ENCODE measurements at places on chromosomes 4 and X. TPM values are rescaled to one million over a fixed set of nuclear protein-coding genes. Genes with fewer than 3 reads are reported as not detected.

- H3K4me1 ChIP-seq: peaks cover 50% of the 10 kb centered on the region
- peaks cover 11% of the 10 kb centered on the region for H3K36me3 ChIP-seq
- H3K27me3 ChIP-seq: no peaks in the 10 kb centered on the region
- DNase-seq: no peak
Observed at GRCh38 chrX:13937370-13938050, 92.2 kb downstream of the GEMIN8 start.

DNA sequence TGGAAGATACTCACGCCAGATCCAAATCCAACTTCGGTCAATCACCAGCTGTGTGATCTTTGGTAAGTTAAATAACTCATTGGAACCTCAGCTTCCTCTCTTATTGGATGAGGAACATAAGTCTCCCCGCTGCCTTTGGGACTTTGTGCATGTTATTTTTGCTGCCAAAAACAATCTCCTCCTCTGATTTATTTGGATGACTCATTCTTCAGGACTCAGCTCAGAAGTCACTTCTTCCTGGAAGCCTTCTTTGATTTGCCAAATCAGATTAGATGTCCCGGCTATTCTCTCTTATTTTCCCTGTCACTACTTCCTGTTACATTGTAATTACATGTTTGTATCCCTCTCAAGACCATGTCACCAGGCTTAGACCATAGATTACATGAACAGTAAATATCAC lies 138.0 kb upstream of the BOD1L1 start:
- H3K4me3 ChIP-seq: no peak overlapping the region
- peaks cover 2% of the 10 kb centered on the region for H3K27me3 ChIP-seq
- H3K36me3 ChIP-seq: peaks cover 12% of the 10 kb centered on the region
- no peaks in the 10 kb centered on the region for H3K4me1 ChIP-seq

DNA sequence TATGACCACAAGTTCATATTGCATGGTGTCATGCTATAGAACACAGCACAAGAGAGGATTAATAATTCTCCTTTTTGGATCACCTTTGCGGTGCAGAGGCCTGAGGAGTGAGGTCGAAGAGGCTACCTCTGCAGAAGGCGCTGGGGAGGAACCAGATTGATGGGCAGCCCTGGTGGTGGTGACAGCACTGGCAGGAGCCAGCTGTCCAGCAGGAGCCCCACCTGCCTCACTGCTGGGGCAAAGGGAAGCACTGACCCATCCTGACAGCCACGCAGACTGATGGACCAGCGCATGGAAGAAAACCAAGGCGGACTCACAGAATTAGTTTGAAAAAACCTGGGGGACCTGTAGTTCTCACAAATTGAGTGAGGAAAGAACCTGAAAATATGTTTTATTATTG lies 50.9 kb downstream of the COX18 start:
- H3K27ac ChIP-seq: no peak overlapping the region
- no peaks in the 10 kb centered on the region for H3K4me1 ChIP-seq
- no peaks in the 10 kb centered on the region for H3K27me3 ChIP-seq
- H3K4me3 ChIP-seq: no peak overlapping the region
- no peak for DNase-seq
- H3K36me3 ChIP-seq: no peaks in the 10 kb centered on the region

GRCh38 chrX:47566841-47567240 lies 5.8 kb downstream of the ARAF start:
- H3K27me3 ChIP-seq: no peaks in the 10 kb centered on the region
- no peak for DNase-seq
- H3K27ac ChIP-seq: no peak overlapping the region
- peaks cover 5% of the 10 kb centered on the region for H3K4me1 ChIP-seq

DNA sequence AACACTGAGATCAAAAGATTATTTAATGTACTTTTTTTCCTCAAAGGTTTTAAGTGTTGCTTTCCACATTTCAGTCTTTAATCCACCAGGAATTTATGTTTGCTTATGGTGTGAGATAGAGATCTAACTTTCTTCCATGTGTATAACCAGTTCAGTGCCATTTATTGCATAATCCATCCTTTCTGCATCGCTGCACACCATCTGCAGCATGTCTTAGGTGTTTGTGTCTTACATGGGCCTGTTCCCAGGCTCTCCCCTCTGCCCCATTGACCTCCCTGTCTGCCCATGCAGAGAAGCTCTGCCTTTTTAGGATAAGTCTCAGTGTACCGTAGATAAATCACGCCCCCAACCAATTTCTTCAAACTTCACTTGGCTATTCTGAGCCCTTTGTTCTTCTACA lies 30.3 kb downstream of the NSDHL start:
- peaks cover 22% of the 10 kb centered on the region for H3K36me3 ChIP-seq
- H3K27me3 ChIP-seq: no peaks in the 10 kb centered on the region
- no peak for DNase-seq
- no peak overlapping the region for H3K4me3 ChIP-seq

Gene PDLIM3
- 3.2 TPM for total RNA-seq

- H3K27ac ChIP-seq: no peak overlapping the region
- no peak overlapping the region for H3K4me3 ChIP-seq
- H3K36me3 ChIP-seq: no peaks in the 10 kb centered on the region
- H3K4me1 ChIP-seq: no peaks in the 10 kb centered on the region
- H3K27me3 ChIP-seq: no peaks in the 10 kb centered on the region
Observed at GRCh38 chrX:134880866-134881265, 109.9 kb upstream of the SMIM10 start.

DNA sequence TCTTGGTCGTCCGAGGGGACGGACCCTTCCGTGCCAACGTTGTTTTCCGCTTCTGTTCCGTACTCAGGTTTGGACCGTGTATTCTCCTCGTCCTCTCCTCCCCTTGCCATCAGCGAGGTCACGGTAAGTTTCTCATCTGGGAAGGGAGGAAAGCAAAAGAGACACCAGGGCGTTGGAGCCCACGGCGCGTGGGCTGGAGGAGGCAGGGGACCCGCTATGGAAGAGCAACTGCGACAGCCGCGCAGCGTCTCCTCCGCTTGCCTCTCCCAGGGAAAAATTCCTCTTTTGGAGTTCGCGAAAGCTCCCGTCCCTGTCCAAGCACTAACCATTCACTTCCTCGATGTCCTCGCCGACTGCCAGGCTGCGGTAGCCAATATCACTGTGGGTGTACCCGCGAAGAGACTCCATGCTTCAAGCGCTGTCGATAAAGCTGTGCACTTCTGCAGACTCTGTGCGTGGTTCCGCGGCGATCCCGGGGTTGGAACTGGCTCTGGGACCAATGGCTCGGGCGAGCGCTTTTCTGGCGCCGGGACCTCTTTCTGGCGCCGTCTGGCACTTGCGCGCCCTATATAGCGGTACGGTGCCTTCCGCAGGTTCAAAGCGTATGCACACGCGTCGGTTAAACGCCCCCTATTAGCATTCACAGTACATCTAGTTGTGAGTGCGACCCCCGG lies at the start of gene ESX1:
ESX1 (minus strand) TSS at position 492 of the 674 bp plus-strand sequence; CDS start at position 408, 84 bp downstream.
- H3K4me1 ChIP-seq: peaks cover 7% of the 10 kb centered on the region
- no peaks in the 10 kb centered on the region for H3K36me3 ChIP-seq
- peak; percentile 7 for DNase-seq
- peak within 1 kb of the TSS; percentile 48 for H3K4me3 ChIP-seq

- no peak for DNase-seq
- H3K4me3 ChIP-seq: no peak overlapping the region
- peaks cover 3% of the 10 kb centered on the region for H3K4me1 ChIP-seq
- no peaks in the 10 kb centered on the region for H3K36me3 ChIP-seq
- H3K27me3 ChIP-seq: no peaks in the 10 kb centered on the region
- H3K27ac ChIP-seq: no peak overlapping the region
Observed at GRCh38 chr4:142574306-142574705, 271.8 kb downstream of the INPP4B start.

GRCh38 chr4:41256131-41256739 lies 493 bp upstream of the UCHL1 start:
- H3K27me3 ChIP-seq: peaks cover 11% of the 10 kb centered on the region
- peaks cover 32% of the 10 kb centered on the region for H3K4me1 ChIP-seq
- peak overlapping the region; percentile 95 for H3K4me3 ChIP-seq
- DNase-seq: peak; percentile 6
- H3K27ac ChIP-seq: peak overlapping the region; percentile 2

Data from neural crest cell (in vitro differentiated cells).